HFF-Myc (cell line): ENCODE measurements at places on chromosomes 1 and 21.
A peak's percentile ranks its signal among the peaks of the same experiment; 100 is the strongest.

DNA sequence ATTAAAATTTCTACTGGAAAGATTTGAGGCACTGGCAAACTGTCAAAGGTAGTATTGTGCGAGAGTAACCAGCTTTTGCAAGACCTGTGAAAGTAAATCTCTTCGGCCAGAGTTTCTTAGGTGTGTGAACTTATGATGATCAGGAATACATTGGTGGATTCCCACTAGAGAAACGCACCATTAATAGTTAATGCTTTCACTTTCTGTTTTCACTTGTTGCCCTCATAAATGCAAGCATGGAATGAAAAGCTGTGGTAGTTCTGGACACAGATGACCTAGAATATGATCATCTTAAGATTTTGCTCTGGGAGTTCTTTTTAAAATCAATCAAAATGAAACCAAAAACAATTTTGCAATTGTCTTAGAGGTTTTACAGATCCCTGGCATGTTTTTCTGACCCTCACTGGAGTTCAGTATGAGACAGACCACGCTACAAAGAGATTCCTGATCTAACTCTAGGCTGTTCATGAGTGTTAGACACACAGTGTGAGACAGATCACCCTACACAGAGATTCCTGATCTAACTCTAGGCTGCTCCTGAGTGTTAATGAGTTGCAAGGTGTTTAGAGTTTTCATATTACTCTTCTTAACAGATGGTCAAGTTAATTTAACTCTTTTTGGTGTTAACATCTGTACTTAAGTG, 98.8 kb downstream of the SDCCAG8 start:
- DNase-seq, result no peak

DNA sequence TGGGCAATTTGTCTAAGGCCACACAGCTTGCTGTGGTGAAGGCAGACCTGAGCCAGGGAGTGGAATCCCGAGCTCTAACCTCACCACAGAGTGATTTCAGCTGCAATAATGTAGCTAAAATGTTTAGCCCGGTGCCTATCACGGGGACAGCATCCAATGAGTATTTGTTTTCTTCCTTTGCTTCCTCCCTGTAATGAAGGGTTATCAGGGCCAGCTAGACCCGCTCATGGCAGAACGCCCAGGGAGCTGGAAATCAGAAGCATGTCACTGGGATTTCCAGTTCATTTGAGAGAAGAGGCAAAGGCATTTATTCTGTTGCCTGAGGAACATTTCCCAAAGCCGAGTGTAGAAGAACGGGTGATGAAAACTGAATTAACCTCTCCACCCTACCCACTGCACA, 183.1 kb downstream of the ZSCAN20 start:
- no peak for DNase-seq

GRCh38 chr1:117747605-117748004, 141.8 kb downstream of the TENT5C start:
- DNase-seq, result no peak

DNA sequence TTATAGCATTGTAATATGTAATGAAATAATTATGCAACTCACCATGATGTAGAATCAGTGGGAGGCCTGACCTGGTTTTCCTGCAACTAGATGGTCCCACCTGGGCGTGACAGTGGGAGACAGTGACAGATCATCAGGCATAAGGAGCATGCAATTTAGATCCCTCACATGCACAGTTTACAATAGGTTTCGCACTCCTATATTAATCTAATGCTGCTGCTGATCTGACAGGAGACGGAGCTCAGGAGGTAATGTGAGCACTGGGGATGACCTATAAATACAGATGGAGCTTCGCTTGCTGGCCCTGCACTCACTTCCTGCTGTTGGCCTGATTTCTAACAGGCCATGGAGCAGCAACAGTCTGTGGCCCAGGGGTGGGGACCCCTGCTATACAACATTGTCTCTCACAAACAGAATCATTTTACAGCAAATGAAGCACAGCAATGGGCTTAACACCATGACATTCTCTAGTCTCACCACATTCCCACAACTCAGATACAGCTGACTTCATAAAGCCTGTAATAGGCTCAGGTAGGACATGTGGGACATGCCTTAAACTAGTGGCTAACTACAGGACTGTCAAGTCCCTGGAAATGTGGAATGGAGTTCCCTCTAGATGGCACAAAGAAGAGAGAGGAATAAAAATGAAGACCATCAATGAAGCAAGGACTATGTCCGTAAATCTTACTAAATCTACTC, 40.7 kb upstream of the SLC5A9 start:
- DNase-seq, result no peak

GRCh38 chr1:52127181-52128180, 14.4 kb upstream of the ZFYVE9 start:
- DNase-seq, result peak; percentile 47

- no peak for DNase-seq
Observed at GRCh38 chr1:39003281-39003680, 12.2 kb downstream of the AKIRIN1 start.

DNA sequence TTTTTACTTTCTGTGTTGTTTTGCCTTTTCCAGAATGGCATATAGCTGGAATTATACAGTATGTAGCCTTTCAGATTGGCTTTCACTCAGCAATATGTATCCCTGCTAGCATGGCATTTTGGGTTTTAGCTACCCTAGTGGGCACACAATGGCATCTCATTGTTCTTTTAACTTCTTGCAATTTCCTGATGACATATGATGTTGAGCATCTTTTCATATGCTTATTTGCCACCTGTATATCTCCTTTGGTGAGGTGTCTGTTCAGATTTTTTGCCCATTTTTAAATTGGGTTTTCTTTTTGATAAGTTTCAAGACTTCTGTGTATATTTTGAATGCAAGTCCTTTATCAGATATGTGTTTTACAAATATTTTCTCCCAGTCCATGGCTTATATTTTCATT, 14.0 kb downstream of the TSEN15 start:
- DNase-seq, result no peak

DNA sequence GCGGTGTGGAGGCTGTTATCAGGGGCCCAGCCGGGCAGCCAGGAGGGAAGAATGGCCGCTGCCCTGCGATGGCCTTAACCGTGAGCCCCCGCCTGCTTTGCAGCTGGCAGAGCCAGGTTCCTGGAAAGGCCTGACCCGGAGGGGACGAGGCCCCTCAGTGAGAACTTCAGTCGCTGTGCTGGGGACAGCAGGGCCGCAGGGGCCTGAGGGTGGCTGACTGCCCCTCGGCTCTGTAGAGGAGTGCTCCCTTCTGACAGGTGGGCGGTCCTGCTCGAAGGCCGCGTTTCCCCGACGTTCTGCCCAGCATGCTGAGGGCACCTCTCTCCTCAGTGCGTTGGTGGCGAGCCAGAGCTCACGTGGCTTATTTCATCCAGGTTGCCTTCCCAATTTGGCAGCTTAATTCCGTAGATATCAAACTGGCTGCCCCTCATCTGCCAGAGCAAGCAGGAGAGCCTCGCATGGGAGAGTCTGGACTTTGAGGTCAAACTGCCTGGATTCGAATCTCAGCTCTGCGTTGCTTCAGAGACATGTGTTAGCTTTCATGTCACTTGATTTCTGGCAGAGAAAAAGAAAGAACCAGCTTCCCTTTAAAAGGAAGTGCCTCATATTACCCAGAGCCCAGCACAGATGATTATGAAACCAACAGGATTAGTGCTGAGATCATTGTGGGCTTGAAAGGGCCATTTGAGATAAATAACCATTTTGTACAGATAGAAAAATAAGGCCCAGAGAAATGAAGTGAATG, 239.8 kb downstream of the SDCCAG8 start:
- no peak for DNase-seq

GRCh38 chr1:185846672-185847444, 112.7 kb downstream of the HMCN1 start:
- no peak for DNase-seq

GRCh38 chr21:29477347-29477746, 178.6 kb downstream of the BACH1 start:
- no peak for DNase-seq

- no peak for DNase-seq
Observed at GRCh38 chr1:218388591-218388990, 43.5 kb downstream of the TGFB2 start.

DNA sequence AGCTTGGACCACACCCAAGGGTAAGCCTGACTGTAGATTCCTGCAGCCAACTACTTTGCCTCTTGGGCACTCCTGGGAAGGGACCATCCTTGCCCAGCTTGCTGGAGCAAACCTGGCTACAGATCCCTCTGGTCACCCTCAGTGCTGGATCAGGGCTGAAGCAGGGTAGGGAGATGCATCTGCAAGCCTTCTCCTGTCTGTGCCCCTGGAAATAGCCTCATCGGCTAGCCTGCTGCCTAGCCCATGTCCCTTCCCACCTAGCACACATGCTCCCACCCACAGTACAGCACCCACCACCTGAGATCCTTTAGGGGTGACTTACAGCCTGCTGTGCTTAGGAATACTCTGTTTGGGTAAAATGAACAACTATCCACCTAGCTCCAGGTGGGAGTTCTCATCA, 177.3 kb upstream of the HMGB4 start:
- DNase-seq, result no peak

GRCh38 chr1:15360700-15361099, 49.0 kb upstream of the EFHD2 start:
- DNase-seq, result no peak

GRCh38 chr1:183699616-183700160, 46.6 kb upstream of the APOBEC4 start:
- DNase-seq, result no peak

DNA sequence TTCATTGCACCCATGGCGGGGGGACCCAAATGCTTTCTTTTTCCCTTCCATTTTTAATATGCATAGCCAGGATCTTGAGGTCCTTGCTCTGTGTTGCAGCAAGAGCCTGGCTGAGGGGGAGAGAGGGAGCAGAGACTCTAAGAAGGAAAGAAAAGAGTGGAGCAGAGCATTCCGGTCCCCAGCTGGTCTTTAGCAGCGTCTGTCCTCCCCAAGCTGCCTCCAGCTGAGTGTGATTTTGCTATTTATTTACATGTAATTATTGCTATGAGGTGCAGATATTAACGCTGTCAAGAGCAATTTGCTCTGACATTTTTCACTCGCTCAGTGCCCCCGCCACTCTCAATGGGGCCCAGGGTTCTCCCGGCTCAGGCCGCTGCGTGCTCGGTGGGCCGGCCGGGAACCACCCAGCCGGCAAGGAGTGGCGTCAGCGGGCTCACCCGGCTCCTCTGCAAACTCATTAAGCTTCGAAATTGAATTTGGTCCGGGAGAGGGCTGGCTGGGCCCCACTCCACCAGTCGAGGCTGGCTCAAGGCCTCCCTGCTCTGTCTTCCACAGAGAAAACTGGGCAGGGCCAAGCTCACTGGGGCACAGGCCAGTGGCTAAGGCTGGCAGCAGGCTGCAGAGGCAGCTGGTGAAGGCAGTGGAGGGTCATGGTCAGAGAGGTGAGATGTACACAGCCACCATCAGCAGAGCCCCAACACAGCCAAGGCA, 93.2 kb downstream of the PAX7 start:
- DNase-seq, result no peak

DNA sequence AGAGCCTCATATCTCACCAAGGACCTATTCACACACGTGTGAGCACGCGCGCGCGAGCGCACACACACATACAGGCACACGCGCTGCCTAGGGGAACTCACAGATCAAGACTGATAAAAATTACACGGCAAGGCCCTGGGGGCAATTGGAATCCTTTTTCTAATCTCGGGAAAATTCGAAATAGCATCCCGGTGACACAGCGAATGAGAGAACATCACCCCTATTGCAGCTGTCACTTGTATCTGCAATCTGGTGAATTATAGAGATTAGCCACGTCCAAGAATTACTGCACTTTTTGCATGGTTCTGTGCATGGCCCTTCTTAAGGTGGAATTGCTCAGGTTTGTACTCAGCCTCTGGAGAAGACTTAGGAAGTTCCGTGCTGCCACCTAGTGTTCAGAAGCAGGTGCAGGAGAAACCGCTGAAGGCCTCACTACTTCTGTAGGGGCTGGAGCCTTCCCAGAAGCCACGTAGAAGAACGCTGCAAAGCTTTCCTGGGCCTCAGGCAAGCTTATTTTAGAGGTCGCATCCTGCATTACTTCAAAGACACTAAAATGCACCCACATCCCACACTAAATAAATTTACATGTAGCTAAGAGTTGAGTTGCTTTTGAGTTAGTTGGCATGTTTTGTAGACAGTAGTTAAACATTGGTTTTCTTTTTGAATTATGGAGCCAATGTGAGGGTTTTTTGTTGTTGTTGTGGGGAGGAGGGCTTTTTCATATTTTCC, 229.2 kb upstream of the CAMK1G start:
- DNase-seq, result peak; percentile 81

DNA sequence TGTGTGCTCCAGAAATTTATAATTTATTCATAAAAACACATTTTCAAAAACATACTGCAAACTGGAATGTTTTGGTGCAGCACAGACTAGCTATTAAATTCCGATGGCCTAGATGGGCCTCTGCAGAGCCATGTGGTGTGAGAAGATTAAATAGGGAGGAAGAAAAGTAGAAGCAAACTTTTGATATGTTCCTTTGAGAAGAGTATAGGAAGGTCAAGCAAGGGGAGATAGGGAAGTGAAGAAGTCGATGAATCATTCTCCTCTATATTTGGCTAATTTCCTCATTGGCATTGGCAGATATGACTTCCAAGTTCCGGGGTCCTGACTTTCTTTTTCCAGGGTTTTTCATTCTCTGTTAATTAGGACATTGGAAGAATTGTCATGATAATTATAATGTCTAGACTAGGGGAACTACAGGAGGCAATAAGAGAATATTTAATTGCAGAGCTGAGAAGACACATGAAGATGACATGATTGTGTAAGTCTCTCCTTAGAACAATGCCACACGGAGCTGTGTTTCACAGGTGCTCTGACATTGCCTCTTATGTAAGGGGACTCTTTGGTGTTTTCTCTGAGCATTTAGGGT, 19.3 kb upstream of the ZNF326 start:
- DNase-seq, result no peak

DNA sequence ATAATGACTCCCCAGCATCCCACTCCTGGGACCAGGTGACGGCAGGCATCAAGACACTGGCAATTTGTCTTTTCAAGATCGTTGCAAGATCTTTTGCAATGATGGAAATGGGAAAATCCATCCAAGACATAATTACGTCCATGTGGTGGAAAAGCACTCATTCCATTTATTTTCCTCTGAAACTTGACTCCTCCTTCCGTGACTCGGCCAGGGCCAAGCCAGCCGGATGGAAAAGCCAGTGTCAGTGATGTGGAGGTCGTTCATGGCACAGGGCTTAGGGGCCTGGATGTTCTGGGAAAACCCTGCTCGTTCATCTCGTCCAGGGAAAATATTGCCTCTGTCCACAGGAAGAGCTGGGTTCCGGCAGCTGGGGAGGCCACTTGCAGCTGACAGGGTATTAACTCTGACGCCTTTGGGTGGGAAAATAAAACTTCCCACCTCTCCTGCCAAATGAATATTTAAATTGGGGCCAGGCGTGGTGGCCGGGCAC, 46.2 kb downstream of the C1orf198 start:
- DNase-seq, result peak; percentile 78

GRCh38 chr1:156691665-156692440, 13.5 kb downstream of the CRABP2 start:
- no peak for DNase-seq

DNA sequence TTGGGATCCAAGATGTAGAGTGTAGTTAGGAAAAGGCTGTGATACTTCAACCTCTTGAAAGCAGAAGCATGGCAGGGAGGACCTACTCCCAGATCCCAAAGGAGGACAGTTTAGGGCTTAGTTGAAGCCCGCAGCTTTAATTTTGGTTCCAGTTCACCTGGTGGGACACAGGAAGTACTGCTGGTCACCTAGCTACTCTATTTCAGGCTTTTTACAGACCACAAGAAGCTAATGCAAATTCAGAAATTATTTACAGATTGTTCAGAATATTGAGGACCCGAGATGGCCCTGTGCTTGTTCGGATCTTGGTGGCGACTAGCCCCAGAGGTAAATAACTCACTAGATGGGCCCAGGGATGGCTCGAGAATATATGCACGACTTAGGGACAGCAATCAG, 6.4 kb upstream of the SMCP start:
- no peak for DNase-seq

GRCh38 chr1:75345538-75346292, 211.5 kb downstream of the LHX8 start:
- DNase-seq, result no peak
